NCI-H187 treated with DMSO at 0.1 percent for 48 hours (cell line): ENCODE measurements at places on chromosomes 12 and 14.

DNA sequence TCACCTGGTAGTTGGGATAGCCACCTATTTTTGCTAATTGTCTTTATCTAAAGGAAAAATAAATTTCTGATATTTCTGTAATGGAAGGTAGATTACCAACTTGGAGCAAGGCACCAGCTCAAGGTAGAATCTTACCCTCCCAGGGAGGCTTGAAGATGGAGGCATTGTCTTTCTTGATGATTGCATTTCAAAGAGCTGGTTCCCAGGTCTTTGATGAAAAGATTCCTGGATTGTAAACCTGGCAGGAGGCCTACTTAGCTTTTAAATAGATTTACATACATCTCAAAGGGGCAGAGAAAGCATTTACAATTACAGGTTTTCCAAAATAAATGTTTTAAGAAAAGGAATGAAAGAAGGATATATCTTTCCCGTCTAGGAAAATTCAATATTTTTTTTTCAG lies 729.2 kb downstream of the LRFN5 start:
- DNase-seq: no peak

DNA sequence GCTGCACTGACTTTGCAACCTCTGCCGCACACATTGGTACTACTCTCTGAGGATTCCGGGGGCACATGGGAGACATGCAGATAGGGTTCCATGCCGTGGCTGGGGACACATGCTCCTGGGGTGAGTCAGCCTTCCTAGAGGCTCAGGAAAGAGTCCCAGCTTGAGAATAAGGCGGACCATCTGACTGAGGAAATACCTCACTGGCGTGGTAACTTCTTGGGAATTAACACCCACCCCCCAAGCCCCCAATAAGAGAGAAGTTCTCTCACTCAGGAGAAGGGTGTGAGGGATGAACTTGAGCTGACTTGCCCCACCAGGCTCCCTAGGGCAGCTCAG lies 23.2 kb downstream of the PLXNC1 start:
- DNase-seq: no peak

GRCh38 chr14:83520837-83521236 lies 1987.2 kb upstream of the SEL1L start:
- no peak for DNase-seq

GRCh38 chr12:122087431-122088178 lies 9.0 kb downstream of the MLXIP start:
- no peak for DNase-seq

- DNase-seq: no peak
Measured at GRCh38 chr12:88816201-88816600, 235.9 kb upstream of the KITLG start.
